ENCODE measurements at places on chromosomes 12 and 14. TPM values are rescaled to one million over a fixed set of nuclear protein-coding genes. Genes with fewer than 3 reads are reported as not detected.

DTX1 gene
- not detected for total RNA-seq

TDRD9 gene
- 1.8 TPM for total RNA-seq

OR6C74 gene
- not detected for total RNA-seq

PLCZ1 gene
- not detected for total RNA-seq

AKAP3 gene
- total RNA-seq = 0.18 TPM

RAB35 gene
- total RNA-seq = 28.8 TPM

SERPINA9 gene
- not detected for total RNA-seq

CEP83 gene
- total RNA-seq = 4.1 TPM

NRL gene
- total RNA-seq = not detected

ARHGEF25 gene
- 11.0 TPM for total RNA-seq

SELPLG gene
- 0.97 TPM for total RNA-seq

POTEM gene
- not detected for total RNA-seq

RNF212B gene
- total RNA-seq = not detected

FGF23 gene
- total RNA-seq = not detected

All from cardiac atrium fibroblast (primary cell).